ENCODE measurements at places on chromosomes 2 and 18. TPM values are rescaled to one million over a fixed set of nuclear protein-coding genes. Genes with fewer than 3 reads are reported as not detected.

The SULT1C4 gene
- total RNA-seq: 0.32 TPM

The MARCO gene
- total RNA-seq: 0.80 TPM

The CDH19 gene
- 0.24 TPM for total RNA-seq

The DAW1 gene
- not detected for total RNA-seq

The GPR75 gene
- total RNA-seq: 1.5 TPM

The HOXD1 gene
- 0.16 TPM for total RNA-seq

The DQX1 gene
- 5.6 TPM for total RNA-seq

The RGPD3 gene
- total RNA-seq: 0.04 TPM

The MLPH gene
- 5.3 TPM for total RNA-seq

The SEMA4C gene
- 14.9 TPM for total RNA-seq

The AGXT gene
- not detected for total RNA-seq

The KCNJ13 gene
- not detected for total RNA-seq

Data from esophagus mucosa (tissue), 1 donor.